Caudate nucleus (tissue), 63 donors: ENCODE measurements at places on chromosomes 7 and 10.
A peak's percentile ranks its signal among the peaks of the same experiment; 100 is the strongest.

GRCh38 chr7:72403458-72404076 is 8.6 kb downstream of the CALN1 start:
- no peak for DNase-seq

- no peak for DNase-seq
Observed at GRCh38 chr10:49781247-49781646, 19.1 kb upstream of the OGDHL start.

- DNase-seq, result peak; percentile 37
Observed at GRCh38 chr7:98217623-98218582, 6.7 kb downstream of the BHLHA15 start.

DNA sequence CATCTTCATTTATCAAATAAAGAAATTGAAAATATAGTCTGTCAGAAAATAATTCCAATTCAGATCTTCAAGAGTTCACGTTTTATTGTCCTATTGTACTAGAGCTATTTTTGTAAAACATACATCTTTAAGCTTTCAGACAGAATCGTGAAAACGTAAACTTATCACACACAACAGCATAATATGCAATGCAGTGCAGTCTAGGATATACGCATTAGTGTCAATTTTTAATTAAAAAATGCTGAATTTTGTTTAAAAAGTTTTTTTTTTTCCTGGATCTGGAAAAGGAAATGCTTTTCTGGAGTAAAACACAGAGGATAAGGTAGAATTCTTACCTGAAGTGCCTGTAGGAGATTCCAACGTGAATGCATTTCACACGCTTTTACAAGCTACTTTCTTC is 458.2 kb upstream of the KLF6 start:
- DNase-seq, result no peak

DNA sequence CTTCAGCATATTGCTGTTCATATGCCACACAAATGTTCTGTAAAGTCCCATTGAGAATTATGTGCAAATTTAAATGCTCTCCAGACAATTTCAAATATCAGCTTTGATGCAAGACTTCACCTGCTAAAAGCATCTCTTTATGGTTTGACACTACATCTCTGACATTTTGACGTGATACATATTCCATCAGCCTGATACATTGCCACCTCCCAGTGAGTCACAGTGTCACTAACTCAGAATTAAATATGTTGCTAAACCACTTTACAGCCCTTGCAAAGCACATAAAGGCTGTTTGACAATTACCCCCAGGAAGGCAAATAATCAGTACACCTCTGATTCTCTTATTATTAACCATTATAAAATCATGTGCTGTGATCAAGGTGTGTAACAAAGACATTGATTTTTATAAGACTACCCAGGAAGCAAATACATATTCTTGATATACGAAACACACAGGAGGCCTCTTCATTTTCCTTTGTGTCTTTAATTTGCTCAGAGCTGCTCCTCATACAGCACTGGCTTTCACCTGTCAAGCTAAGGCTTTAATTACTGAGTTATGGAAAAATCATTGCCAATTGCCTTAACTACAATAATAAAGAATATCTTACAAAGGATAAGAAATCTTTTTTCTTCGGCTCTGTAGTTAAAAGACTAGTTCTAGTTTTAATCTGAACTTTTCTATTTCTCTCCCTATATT is 547.5 kb upstream of the C7orf33 start:
- no peak for DNase-seq

DNA sequence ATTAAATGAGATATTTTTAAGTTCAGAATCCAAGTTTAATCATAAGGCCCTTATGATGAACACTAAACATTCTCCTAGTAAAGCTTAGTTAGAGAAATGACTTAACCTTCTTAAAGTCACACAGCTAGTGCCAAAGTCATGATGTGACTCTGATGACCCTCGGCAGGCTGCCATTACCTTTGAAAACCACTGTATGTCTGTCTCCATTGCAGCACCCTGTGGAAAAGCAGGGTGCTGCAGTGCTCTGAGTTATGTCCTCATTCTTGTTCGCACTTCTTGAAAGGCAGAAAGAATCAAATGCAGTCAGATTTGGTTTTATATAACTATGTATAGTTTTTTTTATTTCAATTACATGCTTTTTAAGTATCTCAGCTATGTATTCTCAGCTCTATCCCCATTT is 105.0 kb downstream of the PHTF2 start:
- no peak for DNase-seq

GRCh38 chr10:92846854-92847201 is 1.5 kb upstream of the EXOC6 start:
- DNase-seq, result no peak

DNA sequence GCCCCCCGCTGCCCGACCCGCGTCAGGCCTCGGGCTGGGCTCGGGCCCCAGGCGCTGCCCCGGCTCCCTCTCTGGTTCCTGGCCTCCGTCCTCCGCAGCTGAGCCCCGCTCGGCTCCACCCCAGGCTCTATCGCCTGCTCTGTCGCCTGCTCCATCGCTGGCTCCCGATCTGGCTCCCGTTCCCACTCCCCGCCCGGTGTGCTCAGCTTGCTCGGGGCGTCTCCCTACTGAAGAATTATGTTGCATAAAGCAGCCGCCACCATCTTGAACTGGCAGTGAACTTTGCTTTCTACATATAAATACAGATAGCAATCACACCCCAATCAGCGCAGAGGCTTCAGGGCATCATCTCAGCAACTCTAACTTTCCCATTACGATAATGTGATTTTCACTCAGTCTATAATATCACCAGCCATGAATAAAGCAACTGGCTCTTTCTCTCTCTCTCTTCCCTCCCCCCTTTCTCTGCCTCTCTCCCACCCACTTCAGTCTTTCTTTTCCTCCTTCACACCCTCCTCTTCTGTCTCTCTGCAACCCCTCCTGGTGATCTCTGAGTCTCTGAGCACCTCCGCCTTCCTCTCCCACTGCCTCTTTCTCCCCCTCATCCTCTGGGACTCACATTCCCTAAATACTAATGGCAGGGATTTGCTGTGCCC is 43.3 kb upstream of the BTRC start:
- no peak for DNase-seq

- DNase-seq, result peak; percentile 53
Observed at GRCh38 chr7:131007439-131008330, 273.7 kb upstream of the KLF14 start.

DNA sequence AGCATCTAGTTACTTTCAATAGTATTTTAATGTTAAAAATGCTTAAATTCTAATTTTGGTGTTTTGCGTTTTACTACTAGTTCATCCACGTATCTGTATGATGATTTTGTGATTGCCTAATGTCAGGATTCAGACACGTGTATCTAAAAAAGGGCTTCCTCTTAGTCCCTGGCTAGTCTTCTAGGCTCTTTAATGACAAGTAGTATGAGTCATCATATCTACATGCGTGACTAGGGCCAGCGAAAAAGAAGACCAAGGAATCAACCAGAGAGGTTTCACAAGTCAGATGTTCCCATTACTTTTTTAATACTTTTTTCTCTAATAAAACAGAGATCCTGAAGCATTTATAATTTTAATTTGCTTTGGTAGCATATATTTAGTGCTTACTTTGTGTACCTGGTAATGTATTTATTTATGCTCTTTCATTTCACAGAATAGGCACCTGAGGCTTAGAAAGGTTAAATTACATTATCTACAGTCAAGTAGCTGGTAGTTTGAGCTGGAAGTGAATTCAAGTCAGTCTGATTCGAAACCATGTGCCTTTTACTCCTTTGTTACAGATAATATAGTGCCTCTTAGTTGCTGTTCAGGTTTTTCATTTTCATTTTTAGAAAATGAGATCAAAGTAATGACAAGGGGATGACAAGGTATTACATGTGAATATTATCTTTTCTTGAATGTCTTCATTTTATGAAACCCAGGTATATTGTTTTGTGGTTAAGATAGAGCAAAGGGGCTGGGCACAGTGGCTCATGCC is 140.3 kb downstream of the FOXP2 start:
- DNase-seq, result no peak

DNA sequence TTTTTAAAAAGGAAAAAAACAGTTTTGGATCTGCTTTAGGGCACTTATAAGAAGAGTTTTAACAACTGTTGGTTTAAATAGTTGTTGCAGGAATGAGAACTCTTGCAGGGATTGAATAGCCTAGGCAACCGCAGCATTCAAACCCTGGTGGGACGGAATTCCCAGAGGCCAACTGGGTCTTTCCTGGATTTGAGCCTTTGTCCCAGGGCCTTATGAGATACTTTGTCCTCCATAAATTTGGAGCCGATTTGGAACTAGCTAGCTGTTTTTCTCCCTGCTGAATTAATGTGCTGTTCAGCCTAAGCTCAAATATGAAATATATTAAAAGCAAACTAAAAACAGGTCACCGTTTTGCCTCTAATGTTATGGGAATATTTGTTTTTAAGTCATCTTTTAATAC is 109.6 kb downstream of the LRMDA start:
- no peak for DNase-seq

DNA sequence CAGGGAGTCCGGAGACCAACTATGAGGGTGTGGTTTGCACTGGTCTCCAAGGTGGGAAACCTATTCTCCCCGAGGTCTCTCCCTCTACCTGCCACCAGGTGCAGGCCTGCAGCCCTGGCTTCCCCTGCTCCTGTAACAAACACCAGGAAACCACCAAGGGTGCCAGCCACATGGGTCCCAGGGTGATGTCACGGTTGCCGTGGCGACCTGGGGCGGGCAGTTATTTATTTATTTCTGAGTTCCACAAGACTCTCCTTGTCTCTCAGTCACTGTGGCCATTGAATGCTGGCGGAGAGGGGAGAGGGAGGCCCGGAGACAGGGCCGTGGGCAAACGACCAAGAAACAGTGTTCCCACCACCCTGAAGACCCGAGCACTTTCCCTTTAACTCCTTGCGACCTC is 27.0 kb downstream of the MMD2 start:
- DNase-seq, result peak; percentile 86

DNA sequence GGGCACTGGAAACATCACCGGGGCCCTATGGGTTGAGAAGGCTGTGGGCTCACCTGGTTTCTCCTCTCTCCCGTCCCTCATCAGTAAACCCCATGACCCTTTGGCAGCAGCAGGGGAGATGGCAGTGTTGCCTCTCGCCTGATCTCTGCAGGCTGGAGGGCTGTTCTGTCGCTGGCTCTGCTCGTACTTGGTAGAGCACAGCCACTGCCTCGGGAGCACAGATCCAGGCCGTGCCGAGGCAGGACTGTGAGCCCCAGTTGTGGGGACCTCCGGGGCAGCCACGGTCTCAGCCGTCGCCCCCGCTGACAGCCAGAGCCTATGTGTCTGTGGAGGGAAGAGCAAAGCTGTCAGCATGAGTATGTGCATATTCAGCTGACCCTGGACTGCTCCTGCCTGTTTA is 94.9 kb downstream of the PTPRE start:
- no peak for DNase-seq

DNA sequence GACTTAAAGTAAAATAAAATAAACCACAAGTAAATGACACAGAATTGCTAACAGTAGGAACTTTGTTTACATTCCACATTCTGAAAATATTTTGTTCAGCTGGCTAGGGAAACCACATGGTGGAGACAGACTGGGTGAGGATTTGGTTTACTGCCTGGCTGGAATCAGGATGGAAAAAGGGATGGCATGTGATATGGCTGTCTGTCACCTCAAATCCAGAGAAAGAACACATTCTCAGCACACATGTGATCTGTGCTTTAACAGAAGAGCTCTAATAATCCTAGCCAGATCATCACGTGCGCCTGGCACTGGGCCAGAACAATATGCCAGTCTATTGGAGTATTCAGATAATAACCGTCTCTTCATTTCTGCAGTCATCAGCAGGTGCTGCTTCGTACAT is 90.9 kb upstream of the PIP4K2A start:
- DNase-seq, result peak; percentile 78

- no peak for DNase-seq
Observed at GRCh38 chr10:58727633-58728032, 215.0 kb downstream of the BICC1 start.

DNA sequence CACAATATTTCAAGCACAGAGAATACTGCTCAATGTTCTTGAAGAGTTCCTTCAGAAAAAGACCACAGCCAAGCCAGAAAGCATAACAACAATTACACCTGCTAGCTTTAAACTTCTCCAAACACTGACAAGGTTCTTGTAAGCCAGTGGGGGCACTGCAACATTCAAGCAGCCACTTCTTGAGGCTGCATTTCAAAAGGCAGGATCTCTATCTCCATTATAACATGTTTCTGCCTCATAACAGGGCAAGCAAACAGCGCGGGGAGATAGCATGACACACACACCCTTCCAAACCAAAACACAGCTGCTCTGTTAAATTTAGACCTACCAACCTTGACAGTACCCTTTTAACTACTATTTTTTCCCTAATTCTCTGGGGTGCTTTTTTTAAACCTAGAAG is 30.8 kb downstream of the CHCHD3 start:
- no peak for DNase-seq

- DNase-seq, result no peak
Observed at GRCh38 chr7:50405221-50405620, 44.9 kb downstream of the FIGNL1 start.

DNA sequence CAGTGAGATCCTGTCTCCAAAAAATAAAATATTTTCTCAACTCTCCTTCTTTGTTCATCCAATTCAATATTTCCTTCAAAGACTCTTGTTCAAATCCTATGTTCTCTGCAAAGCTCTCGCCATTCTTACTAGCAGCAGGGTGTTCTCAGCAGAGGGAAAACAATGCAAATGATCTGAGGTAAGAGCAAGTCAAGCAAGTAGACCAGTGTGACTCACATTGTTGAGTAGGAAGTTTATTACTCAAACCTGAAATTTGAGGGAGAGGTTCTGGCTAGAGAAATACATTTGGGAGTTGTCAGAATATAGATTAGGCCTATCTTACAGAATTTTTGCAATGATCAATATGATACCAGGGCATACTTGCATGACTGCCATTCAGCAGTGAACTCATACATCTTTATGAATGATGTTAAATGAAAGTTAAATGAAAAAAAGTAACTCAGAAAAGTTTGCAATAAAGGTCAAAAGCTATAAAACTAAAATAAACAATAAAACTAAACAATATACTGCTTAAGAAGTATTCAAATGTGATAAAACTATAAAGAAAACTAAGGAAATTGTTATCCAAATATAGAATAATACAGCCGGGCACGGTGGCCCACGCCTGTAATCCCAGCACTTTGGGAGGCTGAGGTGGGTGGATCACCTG is 5.8 kb downstream of the IDE start:
- no peak for DNase-seq

GRCh38 chr7:6621195-6622133 is 6.1 kb downstream of the ZNF853 start:
- no peak for DNase-seq

GRCh38 chr7:73437091-73437490 is 3.5 kb downstream of the FZD9 start:
- no peak for DNase-seq

- DNase-seq, result no peak
Observed at GRCh38 chr10:59991117-59991516, 84.8 kb upstream of the CCDC6 start.

GRCh38 chr10:13681528-13681927 is 94.8 kb downstream of the PRPF18 start:
- no peak for DNase-seq

DNA sequence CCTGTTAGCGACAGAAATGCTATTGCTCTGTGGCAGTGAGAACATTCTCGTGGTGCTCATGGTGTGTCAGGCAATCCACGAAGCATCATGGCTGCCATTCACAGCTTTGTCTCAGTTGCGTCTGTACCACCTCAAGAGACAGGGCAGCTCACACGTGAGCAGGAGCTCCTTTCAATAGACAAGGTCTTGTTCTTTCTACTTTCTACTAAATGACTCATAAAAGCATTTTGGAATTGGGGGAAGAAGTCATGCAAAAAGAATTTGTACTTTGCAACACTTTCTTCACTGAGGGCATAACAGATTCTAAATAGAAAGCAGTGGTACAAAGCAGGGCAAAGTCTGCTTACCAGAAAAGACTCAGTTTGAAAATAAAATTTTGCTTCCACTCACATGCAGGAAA is 638.5 kb downstream of the PHTF2 start:
- DNase-seq, result no peak

GRCh38 chr7:87784424-87784823 is 91.7 kb downstream of the SLC25A40 start:
- DNase-seq, result no peak
